Thymus (tissue), 14 donors: ENCODE measurements at places on chromosomes 2 and 18.
A peak's percentile ranks its signal among the peaks of the same experiment; 100 is the strongest.

DNA sequence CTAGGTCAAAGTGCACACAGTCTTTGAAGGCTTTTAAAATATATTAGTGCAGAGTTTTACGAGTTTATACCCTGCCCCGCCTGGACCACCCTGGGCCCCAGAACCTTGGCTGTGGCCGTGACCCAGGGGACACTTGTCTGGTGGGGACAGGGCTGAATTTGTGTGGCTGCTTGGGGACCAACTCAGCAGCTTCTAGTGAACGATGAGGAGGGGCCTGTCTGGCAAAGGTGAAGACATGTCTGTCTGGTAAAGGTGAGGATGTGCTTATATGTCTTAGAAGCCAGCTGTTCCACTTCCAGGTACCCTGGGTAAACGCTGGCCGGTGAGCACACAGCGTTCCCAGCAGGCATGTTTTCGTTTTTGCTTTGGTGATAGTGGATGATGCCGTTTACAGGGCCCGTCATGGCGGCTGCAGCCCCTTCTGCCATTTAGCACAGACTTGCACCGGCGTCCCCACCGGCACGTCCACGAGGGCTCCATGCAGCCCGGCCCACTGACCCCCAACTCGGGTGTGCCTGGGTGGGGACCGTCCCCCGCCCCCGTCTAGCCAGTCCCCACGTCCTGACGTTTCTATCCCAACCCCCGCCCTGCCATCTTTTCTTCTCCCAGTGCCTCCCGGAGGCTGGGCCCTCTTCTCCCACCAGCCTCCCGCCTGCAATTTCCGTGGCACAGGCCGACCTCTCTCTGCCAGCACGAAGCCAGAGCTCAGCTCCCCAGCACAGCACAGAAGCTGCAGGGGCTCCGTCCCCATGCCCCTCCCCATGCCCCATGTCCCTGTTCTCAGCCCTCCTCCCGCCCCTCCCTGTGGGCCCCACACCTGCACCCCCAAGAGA, 67.8 kb downstream of the SLC66A2 start:
- DNase-seq, result no peak

- DNase-seq, result no peak
Measured at GRCh38 chr2:16006537-16007166, 66.3 kb downstream of the MYCN start.

GRCh38 chr18:78724214-78724914, 255.3 kb upstream of the SALL3 start:
- no peak for DNase-seq

GRCh38 chr18:58513615-58514335, 115.1 kb downstream of the ALPK2 start:
- no peak for DNase-seq

DNA sequence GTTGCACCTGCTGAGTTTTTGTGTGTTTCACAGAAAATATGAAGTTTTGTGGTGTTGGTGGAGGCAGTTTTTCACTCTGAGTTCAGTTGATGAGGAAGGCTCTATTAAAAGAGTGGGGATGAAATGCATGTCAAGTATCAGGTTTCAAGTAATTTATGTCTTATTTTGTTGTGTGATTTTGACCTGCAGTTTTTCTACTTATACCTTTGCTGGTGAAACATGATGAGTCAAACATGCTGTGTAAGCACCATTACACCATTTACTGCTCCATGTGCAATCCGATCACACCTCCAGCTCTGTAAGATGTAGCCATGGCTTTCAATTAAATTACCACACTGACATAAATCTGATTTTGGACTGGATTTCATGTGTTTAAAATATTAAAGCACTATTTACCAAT, 174.5 kb upstream of the ZEB2 start:
- no peak for DNase-seq

DNA sequence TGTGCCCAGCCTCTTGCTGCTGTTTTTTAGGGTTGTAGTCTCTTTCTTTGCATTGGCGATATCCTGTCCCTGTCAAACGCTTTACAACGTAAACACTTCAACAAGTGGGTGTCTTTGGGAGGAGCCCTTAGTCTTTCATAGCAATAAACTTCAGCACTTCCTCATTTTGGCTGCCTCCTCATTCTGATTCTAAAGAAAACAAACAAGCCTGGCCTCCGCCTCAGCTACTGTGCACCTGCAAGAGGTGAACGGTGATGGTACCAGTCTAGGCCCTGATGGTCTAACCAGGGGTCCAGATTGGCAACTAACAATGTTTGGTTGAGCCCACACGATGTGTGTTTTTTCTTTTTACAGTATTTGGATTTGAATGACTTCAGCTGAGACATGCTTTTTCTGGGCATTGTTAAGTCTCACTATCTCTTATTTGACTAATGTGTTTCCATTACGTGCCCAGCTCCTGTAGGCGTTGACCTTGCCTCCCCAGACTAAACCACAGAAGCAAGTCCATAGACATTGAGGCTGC, 53.2 kb upstream of the CUL3 start:
- peak; percentile 9 for DNase-seq

- no peak for DNase-seq
Measured at GRCh38 chr2:174117951-174118930, 130.1 kb downstream of the OLA1 start.

- DNase-seq, result no peak
Measured at GRCh38 chr2:48423376-48423775, 106.6 kb upstream of the STON1 start.

DNA sequence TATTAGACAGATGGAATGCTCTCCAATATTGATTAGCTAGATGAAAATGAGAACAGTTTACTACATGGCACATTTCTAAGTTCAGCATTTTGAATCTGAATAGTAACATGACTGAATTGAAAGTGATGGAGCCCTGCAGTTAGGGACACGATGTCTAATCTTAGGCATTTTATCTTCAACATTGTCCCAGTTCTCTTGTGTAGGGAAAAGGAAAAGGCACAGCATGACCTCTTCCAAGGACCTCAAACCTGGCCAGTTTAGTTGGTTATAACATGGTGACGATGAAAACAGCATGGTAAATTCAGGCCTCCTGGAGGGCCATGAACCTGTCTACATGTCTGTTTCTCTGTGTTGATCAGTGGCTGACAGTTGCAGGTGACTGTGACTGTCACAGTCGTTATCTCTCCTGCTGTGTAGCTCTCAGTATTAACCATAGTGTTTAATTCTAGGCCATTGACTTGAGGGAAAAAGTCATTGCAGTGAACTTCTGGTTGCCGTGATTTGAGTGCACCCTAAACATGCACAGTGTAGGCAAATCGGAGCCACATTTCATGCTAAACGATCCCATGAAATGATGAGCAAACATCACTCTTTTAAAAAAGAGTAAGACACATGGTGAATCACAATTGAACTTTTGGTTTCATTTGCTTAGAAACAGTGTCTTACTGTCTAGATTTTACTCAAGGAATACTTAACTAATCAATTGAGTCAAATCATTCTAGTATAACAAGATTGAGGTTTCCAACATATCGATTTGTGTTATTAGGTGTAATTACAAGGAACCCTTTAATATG, 129.7 kb downstream of the PHLPP1 start:
- no peak for DNase-seq

DNA sequence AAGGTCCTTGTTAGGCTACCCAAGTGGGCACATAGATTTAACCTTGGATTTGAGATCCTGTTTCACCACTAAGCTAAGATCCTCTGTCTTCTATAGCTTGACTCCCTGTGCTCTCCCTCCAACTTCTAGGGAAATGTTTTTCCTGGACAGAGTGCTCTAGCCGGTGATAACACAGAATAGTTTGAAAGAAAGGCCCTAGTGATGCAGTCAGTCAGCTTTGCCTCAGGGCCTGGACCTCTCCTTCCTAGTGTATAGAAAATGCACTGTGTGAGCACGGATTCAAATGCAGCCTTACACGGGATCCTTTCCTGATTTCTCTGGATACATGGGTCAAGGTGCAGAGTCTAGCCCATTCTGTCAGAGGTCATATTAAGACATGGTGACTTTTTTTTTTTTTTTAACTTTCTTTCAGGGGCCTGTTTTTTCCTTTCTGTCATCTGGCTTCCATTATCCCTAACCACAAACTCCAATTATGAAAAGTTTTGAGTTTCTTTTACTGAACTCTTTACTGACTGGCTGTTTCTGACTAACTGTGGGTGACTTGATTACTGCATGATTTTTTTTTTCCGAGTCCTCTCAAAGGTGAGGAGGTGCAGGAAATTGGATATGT, 122.6 kb downstream of the LRP1B start:
- DNase-seq, result no peak

GRCh38 chr2:206480161-206480560, 36.8 kb downstream of the ADAM23 start:
- no peak for DNase-seq

GRCh38 chr2:240787521-240788472, 32.2 kb downstream of the KIF1A start:
- DNase-seq, result no peak

GRCh38 chr2:109563980-109564550, 49.7 kb downstream of the SEPTIN10 start:
- no peak for DNase-seq

- DNase-seq, result no peak
Measured at GRCh38 chr18:37624318-37624717, 58.7 kb upstream of the CELF4 start.

DNA sequence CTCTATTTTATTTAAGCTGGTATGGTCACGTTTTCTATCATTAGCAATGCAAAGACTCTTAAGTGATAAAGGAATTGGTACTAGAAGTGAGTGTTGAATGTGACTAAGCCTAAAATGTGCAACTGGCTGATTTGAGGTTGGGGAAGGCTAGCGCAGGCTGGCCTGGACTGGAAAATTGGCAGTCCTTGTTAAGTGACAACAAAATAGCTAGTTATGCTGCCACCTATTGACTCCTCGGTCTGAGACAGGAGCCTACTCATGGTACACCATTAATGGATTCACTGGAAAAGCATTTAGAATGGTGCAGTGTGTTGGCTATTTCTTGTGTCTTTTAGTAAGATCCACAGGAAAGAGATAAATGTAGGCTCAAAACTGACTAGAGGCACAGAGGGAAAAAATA, 5.7 kb upstream of the WIPF1 start:
- no peak for DNase-seq
